Thoracic aorta (tissue), 2 donors: ENCODE measurements at places on chromosomes 13 and 19.

- DNase-seq, result no peak
Observed at GRCh38 chr13:112873851-112874750, 94.9 kb upstream of the MCF2L start.

GRCh38 chr19:38452430-38453366 lies 19.2 kb downstream of the RYR1 start:
- DNase-seq, result no peak

DNA sequence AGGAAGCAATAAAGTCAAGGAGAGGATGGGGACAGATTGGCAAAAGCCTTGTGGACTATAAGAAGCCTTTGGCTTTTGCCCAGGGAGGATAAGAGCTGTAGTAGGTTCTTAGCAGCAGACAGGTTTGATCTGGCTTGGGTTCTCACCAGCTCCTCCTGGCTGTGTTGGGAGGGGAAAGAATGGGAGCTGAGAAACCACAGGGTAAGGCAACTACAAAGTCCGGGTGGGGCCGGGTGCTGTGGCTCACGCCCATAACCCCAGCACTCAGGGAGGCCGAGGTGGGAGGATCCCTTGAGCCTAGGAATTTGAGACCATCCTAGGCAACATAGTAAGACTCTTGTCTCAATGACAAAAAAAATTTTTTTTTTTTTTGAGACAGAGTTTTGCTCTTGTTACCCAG lies 20.6 kb downstream of the NECTIN2 start:
- no peak for DNase-seq

DNA sequence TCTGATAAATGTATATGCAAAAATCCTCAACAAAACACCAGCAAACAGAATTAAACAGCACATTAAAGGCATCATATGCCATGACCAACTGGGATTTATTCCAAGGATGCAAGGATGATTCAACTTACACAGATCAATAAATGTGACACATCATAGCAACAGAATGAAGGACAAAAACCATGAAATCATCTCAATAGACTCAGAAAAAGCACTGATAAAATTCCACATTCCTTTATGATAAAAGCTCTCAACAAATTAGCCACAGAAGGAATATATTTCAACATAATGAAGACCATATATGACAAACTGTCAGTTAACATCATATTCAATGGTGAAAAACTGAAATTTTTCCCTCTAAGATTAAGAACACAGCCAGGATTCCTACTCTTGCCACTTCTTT lies 691.6 kb downstream of the DIAPH3 start:
- DNase-seq, result no peak

GRCh38 chr19:48283908-48284307 lies 14.0 kb downstream of the ZNF114 start:
- DNase-seq, result no peak

GRCh38 chr13:25207291-25207810 lies 35.3 kb upstream of the AMER2 start:
- DNase-seq, result no peak

GRCh38 chr19:31503211-31503610 lies 154.0 kb upstream of the TSHZ3 start:
- no peak for DNase-seq

GRCh38 chr13:51607165-51607564 lies 22.9 kb downstream of the WDFY2 start:
- no peak for DNase-seq

DNA sequence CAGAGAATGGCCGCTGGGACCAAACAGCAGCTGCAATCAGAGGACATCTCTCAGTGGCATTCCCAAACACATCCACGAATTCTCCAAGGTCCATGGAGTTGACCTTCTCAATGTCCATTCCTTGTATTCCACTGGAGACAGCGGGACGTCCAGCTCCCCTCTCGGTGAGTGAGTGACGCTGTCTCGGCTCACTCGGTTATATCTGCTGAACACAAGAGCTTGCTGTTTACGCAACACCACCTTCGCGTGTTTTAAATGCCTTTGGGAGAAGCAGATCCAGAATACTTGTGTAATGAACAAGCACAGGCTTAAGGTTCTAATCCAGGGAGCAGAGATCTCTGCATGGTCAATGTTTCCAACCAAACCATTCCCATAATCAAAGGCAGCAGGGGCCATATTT lies at the start of gene URAD:
Gene URAD (minus strand): TSS at position 174 of the 400 bp plus-strand sequence. CDS start 56 bp downstream, at position 118.
- DNase-seq, result no peak

DNA sequence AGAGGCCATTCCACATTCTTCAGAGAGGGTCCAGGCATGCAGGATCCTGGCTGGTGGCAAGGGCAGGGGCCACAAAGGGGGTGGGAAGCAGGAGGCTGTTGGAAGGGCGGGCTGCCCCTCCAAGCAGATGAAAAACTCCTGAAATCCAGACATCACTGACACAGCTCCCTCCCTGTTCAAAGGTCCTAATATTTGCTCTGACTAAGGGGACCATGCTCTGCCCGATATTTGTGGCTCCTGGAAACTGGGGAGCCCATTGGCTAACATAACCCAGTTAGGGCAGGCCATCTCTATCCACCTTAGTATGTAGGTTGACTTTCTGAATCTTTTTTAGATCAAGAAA lies 3.3 kb upstream of the CDX2 start:
- no peak for DNase-seq

- no peak for DNase-seq
Observed at GRCh38 chr19:55044771-55045716, 7.0 kb upstream of the GP6 start.

DNA sequence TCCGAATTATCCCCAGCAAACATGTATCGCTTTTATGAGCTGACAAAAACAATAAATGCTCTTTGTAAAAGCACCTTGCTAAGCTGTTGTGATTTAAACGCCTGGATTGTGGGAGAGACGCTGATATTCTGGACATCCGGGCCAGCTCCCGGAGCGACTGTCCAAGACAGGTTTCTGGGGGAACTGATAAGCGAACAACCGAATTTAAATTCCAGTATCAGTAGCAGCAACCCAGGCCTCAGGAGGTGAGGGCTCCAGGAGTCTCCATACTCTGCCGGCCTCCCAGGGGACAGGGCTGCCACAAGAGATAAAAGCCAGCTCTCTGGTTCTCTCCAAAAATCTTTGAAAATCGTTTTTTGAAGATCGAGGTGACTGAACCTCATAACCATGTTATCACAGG lies 50.3 kb upstream of the VSTM2B start:
- DNase-seq, result no peak

DNA sequence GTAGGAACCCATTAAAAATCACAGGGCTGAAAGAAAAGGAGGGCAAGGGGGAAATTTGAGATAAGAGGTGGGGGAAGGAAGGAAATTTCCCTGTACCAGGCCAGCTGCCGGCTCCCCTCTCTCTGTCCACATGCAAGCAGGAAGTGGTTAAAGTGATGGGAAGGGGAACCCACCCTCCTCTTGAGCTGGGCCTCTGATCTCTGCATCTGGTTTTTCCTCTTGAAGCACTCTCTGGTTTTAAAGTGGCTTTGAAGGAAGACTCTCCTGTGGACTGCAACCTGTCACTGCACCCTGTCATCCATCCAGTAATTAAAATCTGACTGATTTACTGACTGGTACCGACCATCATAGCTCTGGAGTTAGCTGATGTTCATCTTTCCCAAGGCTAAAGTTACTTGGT lies 239.6 kb downstream of the TSHZ3 start:
- DNase-seq, result no peak

GRCh38 chr19:3604227-3604986 lies 2.3 kb downstream of the TBXA2R start:
- no peak for DNase-seq

- no peak for DNase-seq
Observed at GRCh38 chr13:96822895-96823294, 171.4 kb downstream of the OXGR1 start.

DNA sequence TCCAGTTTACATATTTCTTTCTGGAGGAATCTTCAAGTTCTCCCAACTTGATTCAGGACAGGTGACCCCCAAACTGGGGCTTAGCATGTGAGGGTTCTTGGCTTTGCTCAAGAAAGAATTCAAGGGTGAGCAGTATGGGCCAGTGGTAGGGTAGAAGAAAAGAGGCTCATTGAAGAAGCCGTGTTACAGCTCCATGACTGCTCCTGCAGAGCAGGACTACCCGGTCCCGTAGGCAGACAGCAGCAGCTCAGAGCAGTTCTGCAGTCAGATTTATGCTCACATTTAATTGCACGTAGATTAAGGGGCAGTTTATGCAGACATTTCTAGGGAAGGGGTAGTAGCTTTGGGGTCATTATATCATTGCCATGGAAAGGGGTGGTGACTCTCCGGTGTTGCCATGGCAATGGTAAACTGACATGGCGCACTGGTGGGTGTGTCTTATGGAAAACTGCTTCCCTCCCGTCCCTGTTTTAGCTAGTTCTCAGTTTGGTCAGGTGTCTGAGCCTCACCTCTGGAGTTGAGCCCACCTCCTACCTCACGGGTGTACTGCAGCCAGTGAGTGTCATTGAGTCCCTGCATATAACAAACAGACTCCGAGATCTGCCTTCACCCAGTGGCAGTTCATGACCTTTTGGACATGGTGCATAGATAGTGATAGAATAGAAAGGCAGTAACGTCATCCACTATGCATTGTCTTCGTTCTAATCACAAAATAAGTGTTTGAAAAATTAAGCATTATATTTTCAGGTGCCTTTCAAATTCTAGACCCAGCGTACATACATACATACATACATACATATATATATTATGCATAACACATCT lies 16.0 kb upstream of the ZNF792 start:
- no peak for DNase-seq

DNA sequence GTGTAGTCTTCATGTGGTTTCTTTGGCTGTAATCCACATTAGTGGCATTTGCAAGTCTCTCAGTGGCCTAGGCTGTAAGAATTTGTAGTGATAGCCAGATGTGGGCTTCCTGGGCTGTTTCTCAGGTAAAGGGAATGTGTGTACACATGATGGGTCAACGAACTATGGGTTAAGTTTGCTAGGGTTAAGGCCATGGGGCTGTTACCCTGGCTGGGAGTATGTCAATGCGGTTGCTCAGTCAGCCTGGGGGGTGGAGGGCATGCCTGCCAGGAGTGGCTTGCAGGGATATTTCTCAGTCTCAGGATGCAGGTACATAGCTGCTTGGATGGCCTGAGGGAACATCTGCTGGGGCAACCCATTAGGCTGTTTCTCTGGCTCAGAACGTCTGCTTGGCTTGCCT lies 13.4 kb downstream of the CYSLTR2 start:
- no peak for DNase-seq

DNA sequence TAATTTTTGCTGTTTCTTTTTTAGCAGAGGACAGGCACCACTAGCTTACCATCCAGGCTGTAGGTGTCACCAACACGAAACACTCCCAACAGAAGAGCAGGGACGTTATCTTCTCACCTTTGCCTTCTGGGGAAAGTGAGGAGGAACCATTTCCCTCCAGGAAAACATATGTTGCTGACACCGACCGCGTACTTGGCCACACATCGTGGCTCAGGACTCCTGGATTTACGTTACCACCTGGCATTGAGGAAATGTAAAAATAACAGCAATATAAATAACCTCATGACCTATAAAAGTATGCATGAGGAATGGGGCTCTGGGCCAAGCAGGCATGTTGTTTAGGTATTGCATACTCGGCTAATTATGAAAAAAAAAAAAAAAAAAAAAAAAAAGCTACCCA lies 525.1 kb downstream of the MYO16 start:
- DNase-seq, result no peak

GRCh38 chr19:7533281-7533885 lies 2.1 kb upstream of the PNPLA6 start:
- DNase-seq, result no peak

DNA sequence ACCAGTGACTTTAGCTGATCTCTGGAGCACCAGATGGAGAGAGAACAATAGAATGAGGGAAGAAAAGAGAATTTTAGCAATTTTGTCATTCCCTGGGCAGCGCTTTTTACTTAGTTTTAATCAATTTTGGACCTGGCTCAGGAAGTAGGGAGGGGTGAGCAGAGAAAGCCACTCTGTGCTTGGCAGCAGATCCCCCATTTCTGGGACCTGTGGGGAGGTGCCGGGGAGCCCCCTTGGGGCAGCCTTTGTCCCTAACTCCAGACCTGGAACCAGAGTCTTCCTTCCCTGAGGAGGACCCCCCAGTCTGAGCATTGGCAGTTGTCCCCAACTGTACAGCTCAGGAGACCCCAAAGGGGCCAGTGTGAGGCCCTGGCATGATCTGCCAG lies 10.5 kb downstream of the LYL1 start:
- DNase-seq, result no peak

DNA sequence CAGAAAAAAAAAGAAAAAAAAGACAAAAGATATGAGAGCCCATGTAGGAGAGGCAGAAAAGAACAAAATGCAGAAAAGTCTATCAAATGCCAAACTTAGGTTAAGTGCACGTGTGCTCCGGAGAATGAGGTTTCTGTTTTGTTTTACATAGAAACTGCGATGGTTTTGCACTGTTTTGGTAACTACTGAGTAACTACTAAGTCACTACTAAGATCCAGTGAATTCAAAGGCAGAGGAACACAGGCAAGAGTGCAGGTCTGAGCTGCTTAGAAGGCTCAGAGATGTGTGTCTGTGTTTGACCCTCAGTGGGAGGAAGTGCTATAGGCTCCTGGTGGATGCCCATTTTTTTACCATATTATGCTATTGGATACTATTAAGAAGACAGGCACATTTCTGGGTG lies 299.3 kb downstream of the NDFIP2 start:
- DNase-seq, result no peak

DNA sequence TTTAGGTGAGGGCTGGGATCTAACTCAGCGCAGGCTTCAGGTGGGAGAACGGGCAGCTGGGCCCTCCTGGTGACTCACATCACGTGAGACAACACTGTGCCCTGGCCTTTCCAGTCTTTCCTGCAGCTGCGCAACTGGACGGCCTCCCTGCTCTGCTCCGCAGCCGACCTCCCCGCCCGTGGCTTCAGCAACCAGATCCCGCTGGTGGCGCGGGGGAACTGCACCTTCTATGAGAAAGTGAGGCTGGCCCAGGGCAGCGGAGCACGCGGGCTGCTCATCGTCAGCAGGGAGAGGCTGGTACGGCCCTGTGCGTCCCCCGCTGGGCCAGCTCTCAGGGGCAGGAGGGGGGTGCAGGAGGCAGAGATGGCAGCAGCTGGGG lies 8.8 kb downstream of the SPPL2B start:
- no peak for DNase-seq

GRCh38 chr19:47436712-47437401 lies 17.5 kb upstream of the MEIS3 start:
- DNase-seq, result no peak

DNA sequence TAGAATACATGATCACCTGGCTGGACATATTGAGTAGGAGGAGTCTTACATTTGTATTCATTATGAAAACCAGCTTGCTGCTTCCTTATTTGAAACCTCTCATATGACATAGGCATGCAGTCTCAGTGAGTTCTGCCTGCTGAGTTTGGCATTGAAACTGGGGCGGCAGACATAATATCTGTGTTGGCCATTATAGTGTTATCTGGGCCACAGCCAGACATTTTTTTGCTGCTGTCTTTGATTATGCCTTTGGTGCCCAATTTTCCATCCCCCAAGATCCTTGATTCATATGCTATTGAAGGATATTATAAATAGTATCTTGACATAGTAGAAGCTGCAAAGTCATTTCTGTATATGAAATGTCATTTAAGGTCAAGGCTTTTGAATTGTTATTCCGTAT lies 15.8 kb downstream of the FREM2 start:
- no peak for DNase-seq

DNA sequence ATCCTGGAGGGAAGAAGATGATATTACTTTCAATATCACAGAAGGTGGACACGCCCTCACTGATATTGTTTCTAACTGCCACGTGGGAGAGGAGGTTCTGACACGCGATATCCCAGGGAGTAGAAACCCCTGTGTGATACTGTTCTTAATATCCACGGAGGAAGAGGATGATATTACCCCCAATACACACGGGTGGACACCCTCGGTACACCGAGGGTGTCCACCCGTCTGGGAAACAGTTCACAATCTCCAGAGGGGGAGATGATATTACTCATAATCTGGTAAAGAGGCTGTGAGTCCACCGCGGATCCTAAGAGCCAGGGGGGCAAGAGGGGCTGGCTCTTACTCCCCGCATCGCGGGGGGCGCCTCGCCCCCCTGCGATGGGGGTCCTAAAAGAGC lies 29.7 kb upstream of the RGCC start:
- DNase-seq, result no peak
